Breast epithelium (tissue), 4 donors: ENCODE measurements at places on chromosomes 5 and 9.

DNA sequence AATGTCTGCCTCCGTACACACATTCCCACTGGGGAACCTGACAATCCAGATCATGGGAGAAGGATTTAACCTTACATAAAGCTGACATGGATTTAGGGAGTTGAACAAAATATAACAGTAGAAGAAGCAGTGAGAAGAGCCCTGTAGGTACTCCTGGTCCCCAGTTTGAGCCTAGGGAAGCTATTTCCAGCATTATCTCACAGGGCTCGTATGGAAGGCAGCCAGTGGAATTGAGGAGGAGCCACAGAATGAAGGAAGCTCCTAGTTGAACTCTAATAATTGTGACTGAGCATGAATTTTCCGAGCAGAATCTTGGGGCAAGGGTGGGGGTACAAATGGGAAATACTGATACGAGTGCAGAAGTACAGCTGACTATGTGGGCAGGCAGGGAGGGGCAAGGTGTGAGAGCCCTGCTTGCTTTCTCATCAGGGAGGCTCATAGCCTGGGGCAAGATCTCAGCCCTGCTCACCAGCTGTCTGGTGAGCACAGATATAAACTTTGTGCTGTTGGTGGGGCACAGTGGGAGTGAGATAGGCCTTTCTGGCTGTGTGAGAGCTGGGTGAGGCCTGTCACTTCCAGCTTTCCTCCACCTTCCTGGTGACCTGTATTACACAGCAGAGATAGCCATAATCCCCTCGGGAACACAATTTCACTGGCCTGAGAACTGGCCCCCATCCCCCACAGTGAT is 290.7 kb upstream of the IL12B start:
- DNase-seq: no peak

DNA sequence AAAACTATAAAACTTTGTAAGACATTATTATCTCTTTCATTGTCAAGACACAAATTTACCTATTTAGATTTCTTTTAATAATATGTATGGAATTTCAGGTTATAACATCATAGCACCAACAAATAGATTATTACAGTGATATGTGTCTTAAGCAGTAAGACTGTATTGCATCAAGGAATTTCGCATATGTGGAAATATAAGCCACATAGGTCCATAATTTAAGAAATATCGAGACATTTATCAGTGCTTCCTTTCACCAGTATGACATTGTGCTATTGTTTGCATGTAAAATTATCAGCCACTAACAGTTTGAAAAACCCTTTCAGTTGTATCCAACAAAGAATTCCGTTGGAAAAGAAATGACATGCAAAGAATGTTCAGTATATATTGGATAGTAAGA is 186.7 kb upstream of the RASA1 start:
- DNase-seq: no peak

DNA sequence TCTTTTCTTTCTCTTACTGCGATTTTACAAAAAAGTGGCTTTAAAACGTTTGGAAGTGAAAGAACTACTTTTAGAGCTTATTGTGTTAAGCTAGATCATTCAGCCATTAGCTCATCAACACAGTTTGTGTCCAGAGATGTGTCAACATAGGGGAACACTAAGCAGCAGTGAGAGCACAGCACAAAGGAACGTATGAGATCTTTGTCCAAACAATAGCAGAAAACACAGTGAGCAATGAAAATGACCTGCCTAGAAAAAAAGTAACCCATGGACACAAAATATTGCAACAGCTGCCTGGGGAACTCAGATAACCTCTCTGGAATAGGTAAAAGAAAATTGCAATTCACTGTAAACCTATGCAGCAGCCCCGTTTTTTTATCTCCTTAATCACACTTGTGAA is 372.5 kb downstream of the ARHGEF28 start:
- DNase-seq: no peak

DNA sequence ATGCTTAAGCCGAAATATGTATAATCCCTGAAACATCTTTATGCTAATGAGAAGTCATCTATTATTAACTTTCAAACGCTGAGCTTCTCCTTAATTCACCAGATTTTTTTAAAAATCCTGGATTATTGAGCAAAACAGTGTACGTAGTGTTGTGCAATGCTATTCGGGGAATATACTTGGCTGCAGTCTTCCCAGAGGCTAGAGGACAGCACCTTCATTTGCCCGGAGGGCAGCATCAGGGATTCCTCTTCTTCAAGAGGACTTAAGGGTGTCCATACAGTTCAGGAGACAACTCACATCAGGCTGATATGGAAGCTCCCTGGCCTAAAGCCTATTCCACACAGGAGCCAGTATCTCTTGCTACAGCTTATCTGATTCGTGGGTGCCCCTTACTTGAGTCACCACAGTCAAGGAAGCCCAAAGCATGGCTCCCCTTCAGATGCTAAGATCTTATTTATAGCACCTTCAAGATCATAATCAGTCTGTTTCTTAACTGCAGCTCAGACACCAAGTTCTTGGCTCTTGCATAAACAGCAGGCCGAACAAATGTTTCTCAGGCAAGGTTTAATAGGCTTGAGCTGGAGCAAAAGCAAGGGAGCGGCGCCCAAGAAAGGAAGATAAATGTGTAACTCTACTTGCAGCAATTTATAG is 29.4 kb downstream of the NUTM2F start:
- DNase-seq: no peak

- DNase-seq: no peak
Observed at GRCh38 chr5:74042959-74043358, 417.0 kb downstream of the ARHGEF28 start.

GRCh38 chr5:158525663-158526062 is 574.1 kb downstream of the EBF1 start:
- no peak for DNase-seq

DNA sequence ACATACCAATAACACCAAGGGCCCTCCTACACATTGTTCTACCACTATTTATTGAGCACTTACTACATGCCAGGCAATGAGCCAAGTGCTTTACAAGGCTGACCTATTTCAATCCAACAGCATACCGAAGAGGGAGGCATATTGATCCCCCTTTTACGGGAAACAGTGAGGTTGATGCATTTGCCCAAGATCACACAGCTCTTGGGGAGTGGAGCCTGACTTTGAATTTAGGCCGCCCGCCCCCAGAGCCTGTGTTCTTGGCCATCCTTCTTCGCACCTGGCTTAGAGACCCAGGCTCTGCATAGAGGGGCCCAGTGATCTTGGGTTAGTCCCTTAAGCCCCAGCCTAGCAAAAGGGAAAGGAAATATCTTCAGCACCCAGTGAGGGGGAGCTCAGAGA is 158.1 kb upstream of the IER5L start:
- no peak for DNase-seq

GRCh38 chr5:175823731-175824525 is 47.5 kb upstream of the CPLX2 start:
- no peak for DNase-seq

DNA sequence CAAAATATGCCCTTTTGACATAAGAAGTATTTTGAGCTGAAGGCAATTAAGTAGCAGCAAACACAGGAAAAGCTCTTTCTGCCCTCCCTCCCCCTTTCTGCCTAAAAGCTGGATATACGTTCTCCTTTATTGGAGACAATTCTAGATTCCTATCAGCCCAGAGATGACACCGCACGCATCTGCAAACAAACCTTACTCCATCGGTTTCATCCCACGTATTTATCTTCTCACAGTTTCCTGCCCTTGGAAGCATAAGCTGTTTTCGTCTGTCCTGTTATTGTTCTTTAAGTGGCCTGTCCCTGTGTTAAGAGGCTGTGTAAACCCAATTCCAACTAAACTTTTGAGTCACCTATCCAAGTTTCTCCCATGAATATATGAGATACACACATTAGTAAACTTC is 11.8 kb downstream of the TBC1D9B start:
- no peak for DNase-seq

DNA sequence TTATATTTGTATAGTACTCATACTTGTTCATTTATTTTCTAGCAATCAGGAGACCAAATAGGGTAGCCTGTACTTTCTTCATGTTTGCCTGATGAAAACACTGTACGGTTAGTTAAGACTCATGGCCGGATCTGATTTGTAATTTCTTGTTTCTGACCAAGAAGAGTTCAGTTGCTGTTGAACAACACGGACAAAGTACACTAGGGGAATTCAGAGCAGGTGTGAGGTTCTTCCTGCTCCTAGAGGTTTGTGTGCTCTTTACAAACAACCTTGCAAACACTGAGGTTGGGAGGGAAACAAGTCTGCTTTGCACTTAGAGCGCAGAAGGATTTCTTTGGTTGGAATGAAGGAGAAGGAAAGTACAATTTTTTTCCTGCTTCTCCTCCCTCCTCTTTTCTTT is 69.7 kb downstream of the TRIO start:
- DNase-seq: no peak

- DNase-seq: no peak
Observed at GRCh38 chr5:93793159-93793781, 51.9 kb upstream of the POU5F2 start.

- no peak for DNase-seq
Observed at GRCh38 chr5:78568212-78568611, 80.4 kb downstream of the LHFPL2 start.

DNA sequence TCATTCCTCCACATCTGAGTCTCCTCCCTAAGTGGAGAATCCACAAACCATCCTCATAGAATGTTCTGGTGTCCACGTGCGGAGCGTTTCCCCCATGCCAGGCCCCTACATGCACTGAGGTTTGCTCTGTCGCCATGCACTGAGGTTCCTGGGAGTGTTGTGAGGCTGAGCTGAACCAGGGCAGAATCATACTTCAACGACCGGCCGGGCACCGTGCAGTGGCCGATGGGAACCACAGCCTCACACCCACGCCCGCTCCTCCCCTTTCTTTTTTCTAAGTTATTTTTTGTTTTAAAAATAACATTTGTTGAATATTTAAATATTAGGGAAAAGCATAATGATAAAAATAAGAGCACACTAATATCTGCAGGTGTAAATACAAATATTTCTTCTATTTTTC is 260.4 kb upstream of the IRX4 start:
- DNase-seq: no peak

DNA sequence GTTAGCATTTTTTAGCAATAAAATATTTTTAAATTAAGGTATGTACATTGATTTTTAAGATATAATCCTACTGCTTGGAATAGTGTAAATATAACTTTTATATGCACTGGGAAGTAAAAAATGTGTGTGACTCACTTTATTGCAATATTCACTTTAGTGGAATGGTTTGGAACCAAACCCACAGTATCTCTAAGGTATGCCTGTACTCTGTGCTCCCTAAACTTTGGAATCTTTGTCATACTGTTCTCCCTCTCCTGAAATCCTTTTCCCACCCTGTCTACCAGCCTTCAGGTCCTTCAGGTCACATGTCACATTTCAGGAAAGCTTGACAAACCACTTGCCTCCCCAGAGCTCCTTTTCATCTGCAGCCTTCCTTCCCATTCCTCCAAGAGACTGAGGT is 308.7 kb downstream of the SPOCK1 start:
- DNase-seq: no peak

GRCh38 chr5:144135113-144135762 is 35.2 kb downstream of the YIPF5 start:
- DNase-seq: no peak

DNA sequence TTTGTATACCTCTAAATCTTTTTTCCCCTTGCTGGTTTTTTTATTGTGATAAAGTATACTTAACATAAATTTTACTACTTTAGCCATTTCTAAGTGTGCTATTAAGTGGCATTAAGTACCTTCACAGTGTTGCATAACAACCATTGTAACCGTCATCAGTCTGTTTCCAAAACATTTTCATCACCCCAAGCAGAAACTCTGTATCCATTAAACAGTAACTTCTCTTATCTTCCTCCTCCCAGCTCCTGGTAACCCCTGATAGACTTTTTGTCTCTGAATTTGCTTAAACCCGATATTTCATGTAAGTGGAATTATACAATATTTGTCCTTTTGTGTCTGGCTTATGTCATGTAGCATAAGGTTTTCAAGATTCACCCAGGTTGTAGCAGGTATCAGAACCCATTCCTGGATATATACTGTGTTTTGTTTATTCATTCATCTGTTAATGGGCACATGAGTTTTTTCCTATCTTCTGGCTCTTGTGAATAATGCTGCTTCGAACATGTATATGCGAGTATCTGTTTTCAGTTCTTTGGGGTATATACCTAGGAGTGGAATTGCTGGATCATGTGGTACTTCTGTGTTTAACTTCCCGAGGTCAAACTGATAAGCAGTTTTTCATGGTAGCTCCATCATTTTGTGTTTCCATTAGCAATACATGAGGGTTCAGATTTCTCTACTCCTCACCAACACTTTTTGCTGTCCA is 66.4 kb downstream of the EHMT1 start:
- DNase-seq: no peak

GRCh38 chr9:34426347-34427074 is 31.9 kb downstream of the FAM219A start:
- no peak for DNase-seq

GRCh38 chr5:34047774-34048572 is 5.0 kb upstream of the C1QTNF3 start:
- no peak for DNase-seq

DNA sequence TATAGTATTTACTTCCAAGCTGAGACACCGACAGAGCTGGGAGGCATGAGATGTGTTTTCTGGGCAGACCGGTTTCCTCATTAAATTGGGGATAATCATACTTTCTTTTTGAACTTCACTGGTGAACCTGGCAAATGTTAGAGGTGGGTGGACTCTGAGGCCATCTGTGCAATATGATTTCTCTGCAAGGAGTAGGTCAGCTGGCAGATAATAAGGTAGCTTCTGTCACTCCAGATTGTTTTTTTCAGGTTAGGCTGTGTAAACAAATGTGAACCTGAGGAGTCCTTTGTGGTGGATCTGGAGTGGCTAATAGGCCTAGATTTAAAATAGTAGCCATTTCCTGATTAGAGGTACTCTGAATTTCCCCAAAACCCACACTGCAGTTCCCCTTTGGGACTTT is 75.4 kb upstream of the S1PR3 start:
- no peak for DNase-seq

- DNase-seq: no peak
Observed at GRCh38 chr5:133744051-133744959, 132.0 kb upstream of the FSTL4 start.

DNA sequence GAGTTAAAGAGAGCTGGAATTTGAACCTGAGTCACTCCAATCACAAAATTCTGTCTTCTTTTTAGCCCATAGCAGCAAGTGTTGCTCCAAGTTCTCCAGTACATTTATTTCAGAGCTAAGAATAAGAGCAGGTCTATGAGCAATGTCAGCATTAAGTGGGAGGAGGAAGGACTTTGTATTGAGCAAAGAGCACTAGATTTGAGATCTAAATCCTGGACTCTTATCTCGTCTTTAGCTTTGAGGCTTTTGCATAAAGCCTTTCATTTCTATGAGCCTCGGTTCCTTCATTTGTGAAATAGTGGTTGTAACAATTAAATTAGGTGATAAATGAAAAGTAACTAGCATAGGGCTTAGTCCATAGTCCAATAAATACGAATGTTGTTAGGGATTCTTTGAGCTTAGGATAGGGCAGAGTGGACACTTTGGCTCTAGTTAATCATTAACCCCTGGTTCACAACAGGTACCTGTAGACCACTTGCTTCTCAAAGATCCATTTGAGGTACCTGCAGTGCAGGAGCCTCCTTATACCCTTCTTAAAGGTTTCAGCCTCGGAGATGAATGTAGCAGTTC is 464.1 kb upstream of the KLF4 start:
- no peak for DNase-seq

- DNase-seq: no peak
Observed at GRCh38 chr5:91641730-91642350, 258.7 kb upstream of the ARRDC3 start.
